ENCODE measurements at places on chromosomes 7 and 10.
A peak's percentile ranks its signal among the peaks of the same experiment; 100 is the strongest.

DNA sequence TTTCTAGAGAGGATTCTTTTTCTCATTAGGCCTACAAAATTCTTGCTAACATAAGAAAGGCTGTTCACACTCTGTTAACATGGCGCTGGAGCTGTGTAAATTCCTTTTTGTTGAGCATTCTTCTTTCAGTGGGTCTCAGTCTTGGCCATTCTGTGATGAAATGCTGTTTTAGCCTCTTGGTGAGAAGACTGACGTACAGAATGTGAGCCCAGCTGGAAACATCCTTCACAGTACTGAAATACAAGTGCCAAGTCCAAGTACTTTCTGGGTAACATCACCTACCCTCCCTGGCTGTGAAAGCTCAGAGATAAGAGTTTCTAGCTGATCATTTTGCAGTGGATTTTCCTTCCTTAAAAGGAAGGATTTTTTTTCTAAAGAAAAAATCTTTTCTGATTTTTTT lies 231.8 kb downstream of the AHR start:
- DNase-seq, result no peak

- no peak for DNase-seq
Measured at GRCh38 chr7:46859963-46860475, 721.9 kb downstream of the TNS3 start.

DNA sequence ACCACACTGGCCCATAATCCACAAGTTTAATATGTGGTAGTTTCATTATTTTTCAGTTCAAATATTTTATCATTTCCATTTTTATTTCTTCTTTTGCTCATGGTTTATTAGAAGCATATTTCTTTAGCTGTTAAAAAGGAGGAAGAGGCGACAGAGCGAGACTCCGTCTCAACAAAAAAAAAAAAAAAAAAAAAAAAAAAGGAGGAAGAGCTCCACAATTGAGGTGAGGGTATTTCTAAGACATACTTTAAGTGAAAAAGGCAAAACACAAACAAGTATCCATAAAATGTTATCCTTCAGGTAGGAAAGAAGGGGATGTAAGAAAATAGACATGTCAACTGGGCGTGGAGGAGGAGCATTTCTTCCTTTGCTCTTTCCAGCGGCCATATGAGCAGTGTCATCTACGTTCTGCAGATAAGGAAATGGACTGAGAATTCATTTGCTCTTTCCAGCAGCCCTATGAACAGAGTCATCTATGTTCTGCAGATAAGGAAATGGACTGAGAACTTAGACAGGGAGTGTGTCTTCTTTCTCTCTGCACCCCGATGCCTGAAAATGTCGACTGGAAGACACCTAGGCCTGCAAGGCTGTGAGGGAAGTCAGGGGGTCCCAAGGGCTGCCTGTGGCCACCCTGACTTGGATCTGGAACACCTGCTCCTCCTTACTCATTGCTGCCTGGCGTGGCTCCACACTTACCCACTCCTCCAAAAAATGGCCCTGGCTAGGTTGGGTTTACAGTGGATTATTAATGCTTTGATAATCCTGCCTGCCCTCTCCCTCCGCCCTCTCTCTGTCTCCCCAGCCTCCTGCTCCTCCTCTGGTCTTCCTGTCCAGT lies 18.9 kb upstream of the RAMP3 start:
- no peak for DNase-seq

GRCh38 chr7:108468246-108468645 lies 12.0 kb upstream of the NRCAM start:
- DNase-seq, result no peak

DNA sequence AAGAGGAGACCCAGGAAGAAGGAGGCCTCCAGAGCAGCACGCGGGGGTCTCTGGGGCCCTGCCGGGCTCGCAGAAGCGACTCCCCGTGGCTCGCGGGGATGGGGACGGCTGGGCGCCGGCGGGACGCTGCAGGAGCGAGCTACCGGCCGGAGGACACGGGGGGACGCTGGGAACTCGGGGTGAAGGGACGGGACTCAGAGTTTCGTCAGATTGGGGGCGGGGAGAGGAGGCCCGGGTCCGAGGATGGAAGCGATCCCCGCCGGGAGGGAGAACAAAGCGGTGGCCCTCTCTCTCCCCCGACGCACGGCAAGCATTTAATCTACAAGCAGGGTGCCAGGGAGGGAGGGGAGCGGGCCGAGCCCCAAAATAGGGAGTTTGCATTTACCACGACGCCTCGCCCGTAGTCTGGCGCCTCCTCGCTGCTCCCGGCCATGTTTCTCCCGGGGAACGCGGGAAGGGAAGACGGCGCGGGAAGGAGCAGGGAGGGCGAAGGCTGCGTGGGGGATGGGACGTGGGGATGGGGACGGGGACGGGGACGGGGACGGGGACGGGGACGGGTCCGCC lies at the start of gene PRTFDC1:
Gene PRTFDC1, minus strand, starts transcription at position 464 of the 564 bp plus-strand sequence. Its CDS starts 31 bp downstream, at position 433.
- DNase-seq, result peak; percentile 2

- no peak for DNase-seq
Measured at GRCh38 chr7:16428672-16429071, 7.3 kb upstream of the CRPPA start.

Measured in stimulated activated CD4-positive, alpha-beta T cell treated with anti-CD3 and anti-CD28 coated beads, Interleukin-1b, Interleukin-23, amount 100 ng/mL, for 4 hours (primary cell).